ENCODE measurements at places on chromosomes 12 and 14.

DNA sequence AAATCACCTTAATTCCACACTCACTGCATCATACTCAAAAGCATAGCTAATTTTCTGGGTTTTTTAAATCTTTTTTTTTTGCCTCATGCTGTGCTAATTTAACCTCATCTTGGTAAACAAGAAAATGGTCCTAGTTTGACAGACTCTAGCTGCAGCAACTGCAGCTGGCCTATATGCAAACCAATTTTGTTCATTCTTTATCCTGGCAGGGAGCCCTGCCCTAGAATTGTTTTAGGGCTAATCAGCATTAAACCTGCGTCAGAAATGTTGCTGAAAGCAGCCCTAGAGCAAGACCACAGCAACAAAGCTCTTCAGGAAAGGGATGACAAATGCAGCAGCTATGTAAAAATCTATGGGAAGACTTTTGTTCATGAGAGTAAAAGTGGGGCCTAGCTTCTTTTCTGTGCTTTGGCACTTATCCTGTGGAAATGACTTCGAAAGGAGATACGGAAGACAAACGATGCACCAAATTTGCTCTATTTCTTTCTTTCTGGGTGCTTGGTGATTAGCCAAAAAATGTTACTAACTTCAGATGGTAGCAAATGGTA is 72.2 kb downstream of the DENND5B start:
- DNase-seq = no peak

- DNase-seq = peak; percentile 54
These were observed 211.9 kb upstream of the LHX5 start for GRCh38 chr12:113683574-113683973.

- DNase-seq = no peak
These were observed 91.5 kb upstream of the VASH1 start for GRCh38 chr14:76669770-76670169.

- DNase-seq = no peak
These were observed 13.4 kb upstream of the PCNX1 start for GRCh38 chr14:70893858-70894291.

- DNase-seq = peak; percentile 25
These were observed 559 bp upstream of the CKAP4 start for GRCh38 chr12:106248312-106248845.

GRCh38 chr12:89661706-89662330 is 46.8 kb downstream of the ATP2B1 start:
- no peak for DNase-seq
